Activated T-helper 1 cell treated with anti-CD3 and anti-CD28 coated beads, Interleukin-12 subunit alpha, Interleukin-12 subunit beta, Interleukin-2, Interleukin-4 antibody, amounts not matched to agents 30 ng/mL and 10 ng/mL and 1 ng/mL, durations not matched to agents 14 hours and 24 hours and 36 hours (primary cell): ENCODE measurements at places on chromosomes 16 and 17. TPM values are rescaled to one million over a fixed set of nuclear protein-coding genes. Genes with fewer than 3 reads are reported as not detected.

DNA sequence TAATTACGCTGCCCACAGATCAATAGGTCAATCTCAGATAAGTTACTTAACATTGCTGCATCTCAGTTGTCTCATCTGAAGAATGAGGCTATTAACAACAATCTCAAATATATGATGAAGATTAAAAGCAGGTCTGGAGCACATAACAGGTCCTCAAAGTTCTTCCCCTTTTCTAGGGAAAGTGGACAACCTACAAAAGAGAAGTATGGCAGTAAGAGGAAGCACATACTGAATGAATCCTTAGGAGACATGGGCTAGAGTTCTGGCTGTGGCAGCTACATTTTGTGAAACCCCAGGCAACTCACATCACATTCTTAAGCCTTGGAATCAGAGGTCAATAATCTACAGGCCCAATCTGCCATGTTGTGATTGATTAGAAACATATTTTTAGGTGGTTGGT lies 180.6 kb downstream of the PCTP start:
- peaks cover 6% of the 10 kb centered on the region for H3K27me3 ChIP-seq
- no peak overlapping the region for H3K27ac ChIP-seq
- no peaks in the 10 kb centered on the region for H3K36me3 ChIP-seq
- H3K4me1 ChIP-seq = peaks cover 2% of the 10 kb centered on the region
- H3K4me3 ChIP-seq = no peak overlapping the region

- no peak overlapping the region for H3K27ac ChIP-seq
- no peak overlapping the region for H3K4me3 ChIP-seq
- no peaks in the 10 kb centered on the region for H3K36me3 ChIP-seq
- peaks cover 18% of the 10 kb centered on the region for H3K27me3 ChIP-seq
- no peak for DNase-seq
Observed at GRCh38 chr17:1916316-1916715, 86.5 kb downstream of the RPA1 start.

GRCh38 chr16:84357191-84357651 lies 11.1 kb upstream of the ATP2C2 start:
- H3K36me3 ChIP-seq = no peaks in the 10 kb centered on the region
- H3K27ac ChIP-seq = no peak overlapping the region
- no peaks in the 10 kb centered on the region for H3K27me3 ChIP-seq
- no peak overlapping the region for H3K4me3 ChIP-seq
- H3K4me1 ChIP-seq = peaks cover 31% of the 10 kb centered on the region
- DNase-seq = peak; percentile 1

DNA sequence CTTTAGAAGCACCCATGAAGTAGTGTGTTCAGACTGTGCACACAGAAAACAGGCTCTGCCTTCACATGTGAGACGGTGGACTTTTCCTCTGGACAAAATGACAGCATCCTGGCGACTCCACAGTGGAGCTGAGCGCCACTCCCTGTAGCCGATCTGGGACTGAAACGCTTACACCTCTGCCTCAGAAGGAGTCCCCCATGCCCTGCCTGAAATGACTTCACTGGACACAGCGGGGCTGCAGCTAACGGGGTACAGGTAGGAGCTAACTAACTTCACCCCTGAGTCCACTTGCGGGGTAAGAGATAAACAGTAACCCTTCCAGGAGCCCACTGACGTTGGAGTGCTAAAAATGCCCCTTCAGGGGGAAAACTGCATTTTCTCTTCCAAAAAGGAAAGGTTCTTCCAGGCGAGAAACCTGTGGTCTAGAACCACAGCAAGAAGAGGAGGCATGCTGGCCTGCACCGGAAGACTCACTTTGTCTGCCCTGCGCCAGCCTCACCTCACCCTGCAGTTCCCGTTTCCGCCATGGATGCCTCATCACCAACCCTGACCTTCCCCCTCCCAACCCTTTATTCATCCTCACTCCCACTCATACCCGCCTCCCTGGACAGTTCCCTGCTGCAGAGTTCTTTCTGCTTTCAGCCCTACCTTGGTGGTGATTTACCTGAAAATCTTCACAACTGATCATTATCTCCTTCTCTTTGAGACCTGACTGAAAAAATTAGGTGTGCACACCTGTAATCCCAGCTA lies 19.4 kb upstream of the ENDOV start:
- H3K4me3 ChIP-seq = no peak overlapping the region
- no peak overlapping the region for H3K27ac ChIP-seq
- no peak for DNase-seq
- H3K36me3 ChIP-seq = peaks cover 35% of the 10 kb centered on the region
- peaks cover 14% of the 10 kb centered on the region for H3K4me1 ChIP-seq

Gene SYNRG
- 51.3 and 51.4 TPM in 2 replicates for total RNA-seq
